Dermis blood vessel endothelial cell (primary cell): ENCODE measurements at places on chromosomes 16 and 17. TPM values are rescaled to one million over a fixed set of nuclear protein-coding genes. Genes with fewer than 3 reads are reported as not detected.
A peak's percentile ranks its signal among the peaks of the same experiment; 100 is the strongest.

The UNKL gene
- total RNA-seq: 8.2 and 14.5 TPM in 2 replicates

The RGS9 gene
- 0.19 and 1.2 TPM in 2 replicates for total RNA-seq

The ST6GALNAC2 gene
- total RNA-seq: 0.28 and 0.51 TPM in 2 replicates

The HYDIN gene
- 0.17 TPM in 1 of 2 replicates, not detected in the other for total RNA-seq

- DNase-seq: no peak
Observed at GRCh38 chr17:70319516-70319915, 150.2 kb downstream of the KCNJ2 start.

GRCh38 chr17:42387661-42388380, 421 bp downstream of the STAT3 start:
- peak; percentile 51 for DNase-seq

- DNase-seq: no peak
Observed at GRCh38 chr16:24738895-24739294, 9.4 kb downstream of the TNRC6A start.

- no peak for DNase-seq
Observed at GRCh38 chr17:7241090-7241733, 1.0 kb downstream of the GABARAP start.
